EL (cell line): ENCODE measurements at places on chromosomes 2 and 18.
A peak's percentile ranks its signal among the peaks of the same experiment; 100 is the strongest.

DNA sequence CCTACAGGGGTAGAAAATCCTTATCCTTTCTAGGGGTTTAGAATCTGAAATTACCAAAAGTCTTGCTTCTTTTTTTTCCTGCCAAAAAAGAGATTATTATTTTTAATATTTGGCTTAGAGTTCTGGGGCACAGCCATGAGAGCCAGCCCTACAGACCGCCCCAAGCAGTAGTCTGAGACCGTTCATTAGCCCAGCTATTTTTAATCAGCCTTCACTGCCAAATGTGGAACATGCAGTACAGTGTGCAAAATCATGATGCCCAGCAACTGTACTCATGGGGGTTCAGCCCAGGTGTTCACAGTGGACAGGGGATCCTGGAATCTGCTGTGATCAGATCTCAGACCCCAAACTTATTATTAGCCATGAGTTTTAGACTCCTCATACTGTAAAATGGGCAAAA is 60.4 kb downstream of the GRB14 start:
- no peak for DNase-seq

DNA sequence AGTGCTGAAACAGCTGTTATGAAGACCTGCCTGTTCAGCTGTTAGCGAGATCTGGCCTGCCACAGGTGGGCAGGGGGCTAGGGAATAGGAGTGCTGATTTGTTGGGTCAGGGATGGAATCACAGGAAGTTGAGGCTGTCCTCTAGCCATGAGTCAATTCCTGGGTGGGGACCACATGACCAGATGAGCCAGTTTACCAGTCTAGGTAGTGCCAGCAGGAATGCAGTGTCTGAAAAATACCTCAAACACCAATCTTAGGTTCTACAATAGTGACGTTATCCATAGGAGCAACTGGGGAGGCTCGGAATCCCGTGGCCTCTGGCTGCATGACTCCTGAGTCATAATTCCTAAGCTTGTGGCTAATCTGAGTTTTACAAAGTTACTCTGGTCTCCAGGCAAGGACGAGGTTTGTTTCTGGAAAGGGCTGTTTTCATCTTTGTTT is 44.9 kb downstream of the DYSF start:
- DNase-seq = peak; percentile 97

- peak; percentile 81 for DNase-seq
Observed at GRCh38 chr2:189124175-189124574, 55.4 kb downstream of the COL5A2 start.

GRCh38 chr2:188456114-188456909 is 164.6 kb downstream of the GULP1 start:
- no peak for DNase-seq

- DNase-seq = no peak
Observed at GRCh38 chr2:23380562-23381065, 4.4 kb upstream of the KLHL29 start.

GRCh38 chr18:60200558-60200957 is 172.0 kb downstream of the MC4R start:
- no peak for DNase-seq

- peak; percentile 81 for DNase-seq
Observed at GRCh38 chr2:96427917-96428316, 77.2 kb downstream of the NEURL3 start.

DNA sequence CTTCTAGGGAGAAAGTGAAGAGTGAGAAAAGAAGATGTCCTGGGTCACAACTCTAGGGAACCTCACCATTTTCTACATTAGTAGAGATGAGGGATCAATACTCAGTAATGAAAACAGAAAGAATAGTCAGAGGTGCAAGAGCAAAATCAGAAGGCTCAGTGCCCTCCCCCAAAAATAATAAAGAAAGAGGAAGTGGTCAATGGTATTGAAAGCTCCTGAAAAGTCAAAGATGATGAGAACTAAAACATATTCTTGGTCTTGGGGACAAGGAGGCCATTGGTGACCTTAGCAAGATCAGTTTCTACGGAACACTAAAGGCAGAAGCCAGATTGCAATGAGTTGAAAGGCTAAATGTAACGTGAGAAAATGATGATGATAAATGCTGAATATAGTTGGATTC is 24.5 kb upstream of the MYO1B start:
- no peak for DNase-seq

DNA sequence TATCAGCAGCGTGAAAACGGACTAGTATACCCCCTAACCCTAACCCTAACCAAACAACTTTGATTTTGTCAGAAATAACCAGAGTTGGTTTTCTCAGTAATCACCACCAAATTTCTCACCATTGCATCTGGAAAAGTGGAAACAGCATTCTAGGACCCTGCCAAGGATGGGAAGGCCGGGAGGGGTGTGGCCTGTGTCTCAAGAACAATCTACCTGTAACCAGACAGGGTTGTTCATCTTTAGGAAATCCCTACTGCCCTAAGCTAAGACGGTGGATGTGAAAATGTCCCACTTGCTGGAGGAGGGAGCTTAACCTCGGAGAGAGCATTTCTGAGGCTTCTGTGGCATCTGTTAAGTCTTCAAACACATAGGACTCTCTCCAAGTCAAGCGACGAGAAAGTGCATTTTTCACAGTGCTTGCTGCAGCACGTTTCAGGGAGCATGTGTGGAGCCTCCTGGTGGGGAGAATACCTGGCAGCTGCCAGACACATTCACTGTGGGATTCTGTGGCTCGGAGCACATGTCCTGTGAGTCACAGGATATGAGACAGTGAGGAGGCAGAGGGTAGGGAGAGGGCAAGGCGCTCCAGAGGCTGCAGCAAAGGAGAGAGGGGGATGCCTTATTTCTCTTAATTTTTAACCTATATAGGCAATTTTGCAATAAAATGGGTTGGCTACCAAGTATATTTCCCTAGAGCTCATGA is 207.5 kb downstream of the SPP2 start:
- peak; percentile 96 for DNase-seq

GRCh38 chr18:26383454-26384270 is 157.4 kb downstream of the TAF4B start:
- peak; percentile 57 for DNase-seq
